Mesenchymal stem cell (in vitro differentiated cells and primary cell): ENCODE measurements at places on chromosomes 3 and 15.

DNA sequence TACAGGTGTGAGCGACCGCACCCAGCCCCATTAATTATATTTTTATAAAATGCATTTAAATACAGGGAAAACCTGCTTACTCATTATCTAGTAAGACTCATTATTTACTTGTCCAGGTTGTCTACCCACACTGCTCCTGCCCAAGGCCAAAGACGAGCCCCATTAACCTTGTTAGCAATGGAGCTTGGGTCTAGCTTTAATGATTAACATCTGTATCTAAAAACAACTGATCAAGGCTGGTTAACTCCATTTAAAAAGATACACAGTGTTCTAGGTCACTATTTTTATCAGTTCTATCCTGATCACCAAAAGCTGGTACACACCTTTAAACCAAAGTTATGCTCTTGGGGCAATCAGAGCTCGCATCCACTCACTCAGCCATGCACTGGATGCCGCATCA is 10.4 kb upstream of the NCKIPSD start:
- no peak for DNase-seq

- no peak for DNase-seq
Observed at GRCh38 chr15:31470756-31471155, 144.1 kb downstream of the KLF13 start.

DNA sequence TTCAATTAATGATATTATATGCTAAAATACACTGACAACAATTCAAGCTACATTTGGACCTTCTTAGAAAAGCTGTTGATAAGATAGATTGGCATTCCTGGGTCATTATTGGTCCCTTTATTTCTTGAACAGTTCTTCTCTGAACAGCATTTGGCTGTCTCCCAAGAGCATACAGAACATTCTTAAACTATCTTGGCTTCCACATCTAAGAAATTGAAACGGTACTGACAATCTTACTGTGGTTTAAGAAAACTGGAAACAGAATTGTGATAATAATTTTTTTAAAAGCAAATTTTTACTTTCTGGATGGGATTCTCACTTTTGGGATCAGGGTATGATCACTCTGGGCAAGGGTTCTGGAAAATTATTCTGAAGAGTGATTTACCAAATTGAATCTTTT is 161.7 kb upstream of the ZNF385D start:
- DNase-seq: no peak

DNA sequence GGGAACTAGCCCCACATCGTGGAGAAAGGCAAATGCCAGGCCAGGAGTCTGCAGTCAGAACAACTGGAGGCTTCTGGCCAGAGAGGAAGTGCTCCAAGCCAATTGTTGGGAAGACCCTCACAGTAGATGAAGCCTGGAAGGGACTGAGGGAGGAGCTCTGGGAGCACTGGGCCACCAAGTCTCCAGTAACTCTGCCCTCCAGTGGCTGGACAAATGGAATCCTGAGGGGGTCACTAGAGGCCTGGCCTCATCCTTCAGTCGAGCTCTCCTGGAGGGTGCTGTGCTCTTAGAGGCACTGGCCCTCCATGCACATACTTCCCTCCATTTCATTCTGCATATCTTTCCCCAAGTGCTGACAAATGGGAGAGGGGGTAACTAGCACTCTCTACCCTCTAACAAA is 103.0 kb downstream of the MYLK start:
- DNase-seq: no peak

- no peak for DNase-seq
Observed at GRCh38 chr3:159030886-159031679, 229.2 kb downstream of the MFSD1 start.

GRCh38 chr3:105187344-105187743 is 179.4 kb upstream of the ALCAM start:
- DNase-seq: no peak

DNA sequence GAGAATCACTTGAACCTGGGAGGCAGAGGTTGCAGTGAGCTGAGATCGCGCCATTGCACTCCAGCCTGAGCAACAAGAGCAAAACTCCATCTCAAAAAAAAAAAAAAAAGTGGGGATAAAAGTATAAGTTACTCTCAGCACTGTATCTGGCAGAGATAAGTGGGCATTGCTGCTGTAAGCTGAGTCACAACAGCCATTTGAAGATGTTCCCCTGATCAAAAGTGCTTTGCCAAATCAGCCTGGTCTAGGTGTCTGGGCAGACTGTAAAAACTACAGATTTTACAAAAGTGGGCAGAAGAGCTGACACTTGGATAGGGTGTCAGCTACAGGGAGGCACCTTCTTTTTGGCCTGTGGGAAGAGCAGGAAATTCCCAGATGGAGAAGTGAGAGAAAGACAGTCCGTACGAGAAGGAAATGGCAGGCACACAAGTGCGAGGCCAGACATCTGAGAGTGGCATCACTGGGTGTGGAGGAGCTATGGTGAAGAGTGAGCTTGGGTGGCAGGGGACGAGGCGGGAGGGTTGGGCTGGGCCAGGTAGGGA is 78.5 kb downstream of the TRAK1 start:
- no peak for DNase-seq

DNA sequence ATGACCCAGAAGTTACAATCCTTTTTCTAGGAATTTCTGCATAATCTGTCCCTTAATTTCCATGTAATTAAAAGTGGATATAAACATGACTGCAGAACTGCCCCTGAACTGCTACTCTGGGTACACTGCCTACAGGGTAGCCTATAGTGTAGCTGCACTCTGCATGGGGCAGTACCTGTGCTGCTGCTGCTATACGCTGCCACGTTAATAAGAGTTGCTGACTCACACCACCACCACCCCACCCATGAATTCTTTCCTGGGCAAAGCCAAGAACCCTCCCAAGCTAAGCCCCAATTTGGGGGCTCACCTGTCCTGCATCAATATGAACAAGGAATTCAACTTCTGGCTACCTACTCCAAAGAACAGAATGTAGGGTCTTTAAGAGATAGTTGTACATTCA is 13.9 kb downstream of the HDGFL3 start:
- DNase-seq: no peak

- DNase-seq: peak; percentile 82
Observed at GRCh38 chr15:73922186-73923151, 3.8 kb upstream of the LOXL1 start.

GRCh38 chr15:97350813-97351212 is 609.7 kb upstream of the ARRDC4 start:
- DNase-seq: no peak

DNA sequence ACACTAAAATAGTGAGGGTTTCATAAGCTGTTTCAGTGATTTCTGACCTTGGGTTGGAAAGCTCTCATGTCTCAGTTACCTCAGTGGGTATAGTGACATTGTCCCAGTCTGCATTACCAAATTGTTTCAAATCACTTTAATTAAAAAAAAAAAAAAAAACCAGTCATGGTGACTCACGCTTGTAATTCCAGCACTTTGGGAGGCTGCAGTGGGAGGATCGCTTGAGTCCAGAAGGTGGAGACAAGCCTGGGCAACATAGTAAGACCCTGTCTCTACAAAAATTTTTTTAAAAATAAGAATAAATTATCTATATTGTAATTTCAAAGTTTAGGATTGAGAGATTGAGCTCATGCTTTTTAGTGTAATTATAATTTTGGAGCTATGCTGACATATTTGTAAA is 78.0 kb downstream of the MBNL1 start:
- DNase-seq: no peak

DNA sequence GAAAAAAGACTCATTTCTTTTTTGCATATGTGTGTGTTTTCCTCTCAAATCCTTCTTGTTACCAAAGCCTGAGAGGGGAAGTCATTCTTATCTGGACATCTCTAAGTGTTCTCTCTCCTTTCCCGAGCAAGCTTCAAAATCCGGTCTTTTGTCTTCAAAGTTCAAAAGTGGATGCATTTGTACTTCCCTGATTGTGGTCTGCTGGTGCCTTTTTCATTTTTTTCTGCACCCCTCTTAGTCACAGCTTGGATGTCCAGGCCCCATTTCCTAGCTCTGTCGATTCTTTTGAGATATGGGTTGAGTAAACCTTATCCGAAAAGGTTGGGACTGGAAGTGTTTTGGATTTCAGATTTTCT is 34.8 kb downstream of the EHD4 start:
- peak; percentile 58 for DNase-seq

DNA sequence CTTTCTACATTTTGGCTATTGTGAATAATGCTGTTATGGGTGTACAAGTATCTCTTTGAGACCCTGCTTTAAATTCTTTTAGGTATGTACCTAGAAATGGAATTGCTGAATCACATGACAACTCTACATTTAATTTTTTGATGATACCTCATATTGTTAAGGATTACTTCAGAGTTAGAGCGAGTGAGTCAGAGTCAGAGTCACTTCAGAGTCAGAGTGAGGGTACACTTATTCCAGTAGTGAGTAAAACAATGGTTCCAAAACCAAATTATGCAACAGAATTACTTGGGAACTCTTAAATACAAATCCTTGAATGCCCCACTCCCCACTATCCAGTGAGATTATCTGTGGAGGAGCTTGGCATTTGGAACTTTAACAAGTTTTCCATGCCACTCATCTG is 50.3 kb upstream of the SNRK start:
- no peak for DNase-seq

- no peak for DNase-seq
Observed at GRCh38 chr3:188509316-188509715, 355.4 kb downstream of the LPP start.

GRCh38 chr15:55685286-55685685 is 57.7 kb downstream of the PRTG start:
- peak; percentile 38 for DNase-seq

DNA sequence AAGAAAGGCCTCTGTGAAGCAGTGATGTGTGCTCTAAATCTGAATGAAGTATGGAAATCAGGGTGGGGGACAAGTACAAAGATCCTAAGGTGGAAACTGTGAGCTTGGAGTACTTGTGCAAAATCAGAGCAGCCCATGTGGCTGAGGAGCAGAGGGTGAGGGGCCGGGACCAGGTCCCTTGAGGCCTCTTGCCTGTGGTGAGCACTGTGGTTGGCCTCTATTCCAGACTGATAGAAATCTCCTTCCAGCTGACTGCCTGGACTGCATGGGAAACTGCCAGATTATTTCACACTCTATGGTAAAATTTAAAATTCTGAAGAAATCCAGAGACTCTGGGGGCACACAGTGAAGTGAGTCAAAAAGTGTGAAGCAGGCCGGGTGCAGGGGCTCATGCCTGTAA is 81.4 kb downstream of the TM4SF4 start:
- DNase-seq: peak; percentile 68

- no peak for DNase-seq
Observed at GRCh38 chr3:120418446-120418845, 32.3 kb downstream of the FSTL1 start.
